Amygdala (tissue), 56 donors: ENCODE measurements at places on chromosomes 1 and 21.

GRCh38 chr1:20234788-20235535 lies 48.6 kb upstream of the PLA2G2C start:
- DNase-seq = no peak

- no peak for DNase-seq
Measured at GRCh38 chr1:115473986-115474565, 136.0 kb upstream of the NGF start.

GRCh38 chr1:17561247-17561548 lies 21.7 kb downstream of the ARHGEF10L start:
- DNase-seq = no peak

- no peak for DNase-seq
Measured at GRCh38 chr1:215605011-215605621, 38.0 kb downstream of the KCTD3 start.

GRCh38 chr1:116934586-116935207 lies 25.0 kb downstream of the PTGFRN start:
- no peak for DNase-seq

- no peak for DNase-seq
Measured at GRCh38 chr1:221521686-221522085, 220.2 kb downstream of the DUSP10 start.

DNA sequence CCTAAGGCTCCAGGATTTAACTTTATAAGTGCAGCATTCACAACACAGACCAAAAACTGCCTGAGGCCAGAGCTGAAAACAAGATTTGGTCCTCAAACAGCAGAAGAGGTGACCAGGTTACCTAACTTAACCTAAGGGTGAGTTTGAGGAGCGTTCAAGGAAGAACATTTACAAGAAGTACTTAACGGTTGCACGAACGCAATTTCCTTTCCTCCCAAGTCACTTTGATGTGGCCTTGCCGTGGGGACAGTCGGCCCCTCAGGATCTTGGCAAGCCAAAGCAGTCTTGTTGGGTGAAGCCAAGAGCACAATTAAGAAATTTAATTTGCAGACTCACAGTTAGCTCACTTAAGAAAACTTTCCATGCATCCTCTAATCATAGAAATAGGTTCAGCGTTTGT lies 202.6 kb upstream of the COA6 start:
- DNase-seq = no peak

DNA sequence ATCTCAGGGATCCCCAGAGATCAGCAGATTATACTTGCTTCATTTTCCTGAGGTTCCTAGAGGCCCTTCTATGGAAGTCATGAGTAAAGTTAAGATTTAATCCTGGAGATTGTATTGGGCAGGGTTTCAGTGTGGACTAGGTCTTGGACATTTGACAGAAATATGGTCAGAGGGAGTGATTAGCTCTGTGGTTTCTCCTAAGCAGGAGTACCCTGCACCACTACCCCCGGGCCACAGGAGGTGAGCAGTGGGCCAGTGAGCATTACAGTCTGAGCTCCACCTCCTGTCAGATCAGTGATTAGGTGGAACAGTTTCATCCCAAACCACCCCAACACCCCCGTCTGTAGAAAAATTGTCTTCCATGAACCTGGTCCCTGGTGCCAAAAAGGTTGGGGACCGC lies 43.2 kb downstream of the PHACTR4 start:
- no peak for DNase-seq

DNA sequence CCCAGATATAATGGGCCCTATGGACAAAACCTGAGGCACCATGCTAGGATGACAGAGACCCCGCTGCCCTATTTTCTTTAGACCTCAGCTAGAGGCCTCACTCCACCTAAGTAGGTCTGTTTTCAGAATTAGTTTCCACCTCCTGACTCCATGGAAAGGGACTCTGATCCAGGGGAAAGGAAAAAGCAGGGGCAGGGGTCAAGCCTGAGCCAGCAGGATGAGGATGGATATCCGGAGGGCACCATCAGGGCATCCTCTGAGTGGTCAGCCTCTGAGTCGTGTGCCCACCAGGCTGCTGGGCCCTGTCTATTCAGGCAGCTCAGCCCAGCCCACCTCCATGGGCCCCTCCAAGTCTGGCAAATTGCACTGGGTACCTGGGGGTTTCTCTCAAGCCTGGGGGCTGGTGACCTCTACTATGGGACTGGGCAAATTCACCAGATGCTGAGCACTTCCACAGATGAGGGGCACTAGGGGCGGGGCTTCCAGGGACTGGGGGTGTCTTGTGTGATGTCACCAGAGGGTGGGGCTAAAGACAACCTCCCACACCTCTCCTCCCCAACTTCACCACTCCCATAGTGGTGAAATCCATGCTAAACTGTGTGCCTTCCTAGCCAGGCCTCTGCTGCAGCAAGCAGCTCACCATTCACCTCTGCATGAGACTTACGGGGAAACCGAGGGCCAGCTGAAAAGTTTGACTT lies 5.5 kb downstream of the PAQR7 start:
- DNase-seq = no peak

GRCh38 chr1:58885998-58886397 lies 102.2 kb upstream of the JUN start:
- DNase-seq = peak; percentile 33

- no peak for DNase-seq
Measured at GRCh38 chr21:26469789-26470188, 103.3 kb downstream of the CYYR1 start.

GRCh38 chr1:119327450-119328155 lies 41.0 kb upstream of the HAO2 start:
- no peak for DNase-seq

DNA sequence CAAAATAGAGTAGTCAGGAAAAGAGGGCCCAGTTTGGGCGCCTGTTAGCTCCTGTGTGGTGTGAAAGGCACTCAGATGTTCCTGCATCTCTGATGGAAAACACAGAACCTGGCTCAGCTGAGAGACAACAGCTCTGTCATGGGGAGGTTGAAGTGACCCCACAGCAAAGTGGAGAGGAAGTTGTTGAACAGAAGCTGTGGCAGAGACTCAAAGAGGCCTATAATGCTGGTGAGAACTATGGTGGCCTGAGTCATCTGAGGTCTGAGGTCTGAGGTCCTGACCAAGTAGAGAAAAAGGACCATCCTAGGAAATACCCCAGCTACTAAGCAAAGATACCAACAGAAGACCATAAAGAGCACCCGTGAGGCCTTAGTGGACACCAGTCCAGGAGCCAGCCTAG lies 45.6 kb upstream of the JAK1 start:
- DNase-seq = no peak

- DNase-seq = no peak
Measured at GRCh38 chr1:223535319-223535718, 130.2 kb downstream of the CAPN8 start.

DNA sequence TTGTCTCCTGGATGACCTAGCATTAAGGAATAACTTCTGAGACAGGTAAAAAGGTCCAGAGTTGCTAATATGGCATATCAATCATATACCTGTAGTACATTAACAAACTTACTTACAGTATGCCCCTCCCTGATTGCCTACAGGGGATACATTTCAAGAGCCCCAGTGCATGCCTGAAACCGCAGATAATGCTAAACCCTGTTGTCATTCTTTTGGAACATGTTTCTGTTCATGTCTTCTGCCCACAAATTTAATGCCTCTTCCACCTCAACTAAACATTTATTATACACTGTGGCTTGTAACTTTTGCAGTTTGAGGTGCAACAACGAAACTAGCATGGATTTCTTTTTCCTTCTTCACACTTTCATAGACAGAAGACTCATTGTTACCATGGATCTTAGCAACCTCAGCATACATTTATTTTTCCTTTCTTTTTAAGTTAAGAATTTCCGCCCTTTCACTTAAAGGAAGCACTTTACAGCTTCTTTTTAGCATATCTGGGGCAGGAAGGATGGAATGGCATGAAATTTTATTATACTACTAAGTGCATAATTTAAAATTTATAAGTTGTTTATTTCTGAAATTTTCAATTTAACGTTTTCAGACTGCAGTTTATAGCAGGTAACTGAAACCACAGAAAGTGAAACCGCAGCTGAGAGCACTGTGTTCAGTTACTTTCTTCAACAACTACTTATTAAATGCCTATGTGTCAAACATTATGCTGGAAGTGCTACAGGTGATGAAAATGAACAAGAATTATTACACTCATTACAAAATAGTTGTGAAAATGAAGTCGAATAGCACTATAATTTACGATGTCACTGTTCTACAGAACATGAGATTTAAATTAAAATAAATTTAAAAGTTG lies 25.3 kb downstream of the F13B start:
- DNase-seq = no peak

- DNase-seq = no peak
Measured at GRCh38 chr1:118960026-118960561, 28.0 kb downstream of the TBX15 start.

DNA sequence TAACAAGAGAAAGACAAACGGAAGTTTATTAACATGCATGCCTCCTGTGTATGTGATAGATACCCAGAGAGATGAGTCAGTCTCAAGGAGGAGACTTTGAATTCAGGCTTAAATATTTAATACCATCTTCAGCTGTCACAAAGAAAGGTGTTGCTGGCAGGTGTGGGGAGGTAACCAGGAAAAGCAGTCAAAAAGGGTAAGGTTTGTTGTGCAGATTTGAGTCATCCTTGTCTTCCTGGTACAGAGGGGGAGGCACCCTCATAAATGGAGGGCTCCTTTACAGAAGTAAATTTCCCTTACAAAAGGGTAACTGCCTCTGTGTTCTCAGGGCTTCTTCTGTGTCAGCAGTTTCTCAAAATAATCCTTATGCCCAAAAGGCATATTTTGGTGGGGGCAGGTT lies 75.2 kb upstream of the B3GALT5 start:
- no peak for DNase-seq

GRCh38 chr1:156401041-156401574 lies 32.1 kb downstream of the RHBG start:
- DNase-seq = no peak

GRCh38 chr1:100253552-100253951 lies 3.9 kb upstream of the DBT start:
- DNase-seq = no peak

GRCh38 chr1:71979882-71980281 lies 302.5 kb downstream of the NEGR1 start:
- no peak for DNase-seq

- DNase-seq = no peak
Measured at GRCh38 chr1:107048241-107048640, 8.2 kb upstream of the PRMT6 start.

- DNase-seq = no peak
Measured at GRCh38 chr21:16420031-16420724, 690.4 kb downstream of the USP25 start.

DNA sequence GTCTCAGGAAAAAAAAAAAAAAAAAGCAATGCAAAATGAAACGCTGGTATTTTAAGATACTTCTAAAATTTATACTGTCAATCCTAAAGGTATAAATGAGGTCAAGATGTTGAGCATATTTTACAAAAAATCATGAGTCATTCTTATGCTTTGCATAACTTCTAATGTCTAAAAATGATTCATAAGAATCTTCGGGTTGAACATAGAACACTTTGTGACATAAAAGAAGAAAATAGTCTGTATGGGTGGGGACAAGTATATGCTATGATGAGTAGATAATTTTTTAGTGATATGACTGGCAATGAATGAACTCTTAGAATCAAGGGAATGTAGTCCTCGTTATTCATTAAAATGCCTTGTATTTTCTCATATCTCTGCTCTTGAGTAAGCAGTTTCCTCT lies 416.9 kb upstream of the USP24 start:
- DNase-seq = no peak

GRCh38 chr1:214694769-214695168 lies 91.8 kb downstream of the CENPF start:
- no peak for DNase-seq

GRCh38 chr1:182740120-182740519 lies 49.5 kb upstream of the NPL start:
- DNase-seq = no peak

DNA sequence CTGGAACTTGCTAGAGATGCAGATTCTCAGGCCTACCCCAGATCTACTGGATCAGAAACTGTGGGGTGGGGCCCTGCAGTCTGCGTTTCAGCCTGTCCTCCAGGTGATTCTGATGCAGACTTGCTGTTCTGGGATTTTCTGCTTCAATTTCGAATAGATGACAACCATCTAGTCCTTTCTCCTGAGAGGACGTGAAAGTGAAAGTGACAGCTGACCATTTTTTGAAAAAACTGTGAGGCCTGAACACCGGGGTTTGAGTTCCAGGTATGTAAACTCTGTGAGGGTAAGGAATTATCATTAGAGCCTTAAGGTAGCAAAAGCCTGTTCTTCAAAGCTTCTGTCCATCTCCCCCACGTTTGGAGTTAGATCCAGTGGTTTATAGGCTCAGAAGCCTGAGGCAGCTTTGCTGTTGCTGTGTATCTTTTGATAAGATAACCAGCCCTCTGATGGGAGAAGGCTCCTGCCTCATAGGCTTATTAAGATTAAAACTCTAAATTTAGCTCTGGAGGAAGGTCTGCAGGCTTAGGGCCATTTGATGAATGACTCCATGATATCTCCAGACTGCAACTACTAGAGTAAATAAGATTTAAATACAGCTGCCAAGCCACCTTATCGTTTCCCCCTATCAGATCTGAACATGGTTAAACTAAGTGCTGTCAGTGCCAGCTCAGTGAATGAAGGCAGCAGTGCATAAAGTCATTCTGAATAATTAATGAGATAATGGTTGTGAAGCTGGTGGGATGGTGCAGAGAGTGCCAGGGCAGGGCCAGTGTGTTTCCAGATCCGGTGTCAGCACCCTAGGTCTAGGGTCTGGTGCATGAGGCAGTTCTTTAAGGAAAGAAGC lies 335.2 kb downstream of the HHAT start:
- DNase-seq = no peak

DNA sequence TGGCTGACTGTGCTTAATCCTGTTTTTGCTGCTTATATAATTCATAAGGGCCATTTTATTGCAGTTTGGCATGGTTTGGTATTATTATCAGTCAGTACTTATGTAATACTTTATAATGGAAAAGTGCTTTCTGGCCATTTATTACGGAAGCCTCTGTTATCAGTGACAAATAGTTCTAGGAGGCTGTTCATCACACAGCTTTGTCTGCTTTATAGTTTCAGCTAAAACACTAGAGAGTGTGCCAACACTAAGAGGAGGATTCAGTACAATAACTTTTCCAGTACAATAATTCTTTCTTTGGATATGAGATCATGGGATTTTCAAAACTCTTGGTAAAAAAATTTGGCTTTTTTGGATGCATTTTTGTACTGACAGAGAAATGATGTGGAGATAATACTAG lies 102.9 kb upstream of the PTGFR start:
- DNase-seq = no peak

GRCh38 chr1:147283011-147283410 lies 40.5 kb downstream of the CHD1L start:
- DNase-seq = no peak

- DNase-seq = no peak
Measured at GRCh38 chr1:10835822-10836421, 39.5 kb upstream of the CASZ1 start.

- DNase-seq = no peak
Measured at GRCh38 chr1:185350027-185350442, 33.0 kb upstream of the IVNS1ABP start.
